ENCODE measurements at places on chromosomes 5 and 9.
A peak's percentile ranks its signal among the peaks of the same experiment; 100 is the strongest.

- no peak for DNase-seq
Measured at GRCh38 chr5:163281512-163281911, 155.9 kb upstream of the CCNG1 start.

DNA sequence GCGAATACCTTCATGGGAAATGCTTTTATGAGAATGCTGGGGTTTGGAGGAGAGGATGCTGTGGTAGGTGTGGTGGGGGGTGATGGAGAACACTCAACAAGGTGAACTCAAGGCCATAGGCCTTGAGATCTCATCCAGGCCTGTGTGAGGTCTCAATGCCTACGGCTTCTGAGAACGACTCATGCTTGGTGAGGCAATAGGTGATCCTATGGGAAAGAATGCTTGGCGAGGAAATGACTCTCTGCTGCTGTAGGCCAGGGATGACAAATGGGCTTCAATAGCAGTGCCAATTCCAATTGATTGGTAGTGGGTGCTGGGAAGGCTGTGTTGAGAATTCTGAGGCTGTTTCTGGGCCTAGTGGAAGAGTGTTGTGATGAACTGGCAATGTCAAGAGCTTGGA lies 280.2 kb upstream of the CLINT1 start:
- peak; percentile 57 for DNase-seq

- DNase-seq: no peak
Measured at GRCh38 chr5:12951846-12952245, 992.6 kb downstream of the DNAH5 start.

DNA sequence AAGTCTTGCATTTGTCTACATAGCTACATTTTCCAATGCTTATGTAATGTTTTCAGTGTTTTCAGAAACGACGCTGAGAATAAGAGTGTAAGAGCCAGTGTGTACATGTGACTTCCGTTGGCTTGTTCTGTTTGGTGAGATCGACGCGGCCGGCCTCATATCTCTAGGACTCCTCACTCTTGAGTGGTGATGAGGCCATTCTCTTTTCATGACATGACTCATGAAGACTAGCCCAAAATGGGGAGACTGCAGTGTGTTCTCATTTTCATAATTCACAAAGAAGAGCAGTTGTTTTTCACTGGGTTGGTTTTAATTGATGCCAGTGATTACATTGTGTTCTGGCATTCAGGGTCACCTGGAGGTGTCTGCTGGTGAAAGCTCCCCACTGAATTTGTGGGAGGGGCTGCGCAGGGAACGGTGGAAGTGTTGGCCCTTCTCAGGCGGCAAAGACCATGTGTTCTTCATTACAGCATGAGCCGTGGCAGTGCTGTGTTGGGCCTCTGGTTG lies 131.5 kb upstream of the OTULINL start:
- DNase-seq: peak; percentile 91

GRCh38 chr9:96459268-96460007 lies 9.5 kb downstream of the HABP4 start:
- no peak for DNase-seq

DNA sequence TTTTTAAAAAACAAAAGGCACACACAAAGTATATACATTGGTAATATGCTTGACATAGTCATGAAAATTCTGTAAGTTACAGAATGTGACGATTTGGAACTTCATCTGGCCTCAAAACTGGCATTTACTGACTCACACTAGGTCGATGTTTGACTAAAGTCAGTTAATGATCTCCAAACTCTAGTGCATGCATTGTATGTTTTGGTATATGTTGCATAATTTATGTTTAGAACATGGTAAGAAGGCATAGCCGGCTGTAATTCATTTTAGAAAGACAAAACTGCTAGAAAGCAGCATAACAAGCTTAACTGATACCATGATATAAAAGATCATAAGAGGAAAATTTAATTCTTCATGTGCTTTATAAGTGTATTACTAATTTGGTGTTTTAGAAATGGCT lies 58.6 kb upstream of the RICTOR start:
- DNase-seq: no peak

GRCh38 chr5:161467703-161468102 lies 78.8 kb downstream of the GABRB2 start:
- no peak for DNase-seq

GRCh38 chr5:140565780-140566095 lies 1.1 kb downstream of the SLC35A4 start:
- DNase-seq: no peak

DNA sequence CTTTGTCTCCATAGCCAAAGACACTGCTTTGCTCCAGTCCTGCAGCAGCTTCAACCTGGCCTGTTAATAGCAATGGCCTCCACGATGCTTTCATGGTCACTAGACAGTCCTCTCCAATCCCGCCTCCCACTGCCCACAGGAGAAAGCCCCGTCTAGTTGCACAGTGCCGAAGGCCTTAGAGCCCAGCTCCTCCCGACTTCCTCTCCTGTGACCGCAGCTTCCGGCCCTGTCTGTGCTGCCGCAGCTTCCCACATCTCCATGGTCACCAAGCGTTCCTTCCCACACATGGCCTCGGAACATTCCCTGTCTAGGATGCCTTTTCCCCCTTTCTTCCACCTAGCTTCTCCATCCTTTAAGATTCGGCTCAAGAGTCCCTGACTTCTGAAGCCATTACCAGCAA lies 23.4 kb downstream of the PCA3 start:
- DNase-seq: no peak

DNA sequence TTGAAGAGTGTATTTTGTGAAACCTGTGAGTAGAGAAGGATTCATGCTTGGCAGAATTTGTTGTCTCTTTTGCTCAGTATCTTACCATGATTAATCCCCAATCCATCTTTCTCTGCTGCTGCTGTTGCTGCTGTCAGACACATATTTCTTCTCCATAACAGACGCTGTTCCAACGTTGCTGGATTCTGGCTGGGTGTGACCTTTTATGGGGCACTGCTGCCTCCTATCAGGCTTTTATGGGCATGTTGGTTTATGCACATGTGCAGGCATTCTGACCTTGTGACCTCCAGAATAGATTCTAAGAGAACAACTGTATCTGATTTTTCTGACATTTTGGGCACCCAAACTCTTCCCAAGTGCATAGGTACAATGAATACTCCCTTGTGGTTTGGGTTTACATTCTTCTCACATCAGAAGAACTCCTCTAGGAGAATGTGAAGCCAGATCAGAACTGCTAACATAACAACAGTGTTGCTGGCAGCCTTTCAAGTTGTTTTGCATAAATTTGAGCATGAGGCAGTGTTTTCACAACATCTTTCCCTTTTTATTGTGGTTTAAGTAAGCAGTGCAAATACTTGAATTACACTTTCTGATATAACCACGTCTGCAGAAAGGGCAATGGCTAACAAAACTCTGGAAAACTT lies 9.2 kb upstream of the ISL1 start:
- no peak for DNase-seq

GRCh38 chr5:180090769-180091546 lies 19.4 kb upstream of the RNF130 start:
- no peak for DNase-seq
